Amniotic stem cell (primary cell): ENCODE measurements at places on chromosomes 12 and 14.

- no peak for DNase-seq
These were observed 89.2 kb upstream of the TMEM260 start for GRCh38 chr14:56490379-56490778.

DNA sequence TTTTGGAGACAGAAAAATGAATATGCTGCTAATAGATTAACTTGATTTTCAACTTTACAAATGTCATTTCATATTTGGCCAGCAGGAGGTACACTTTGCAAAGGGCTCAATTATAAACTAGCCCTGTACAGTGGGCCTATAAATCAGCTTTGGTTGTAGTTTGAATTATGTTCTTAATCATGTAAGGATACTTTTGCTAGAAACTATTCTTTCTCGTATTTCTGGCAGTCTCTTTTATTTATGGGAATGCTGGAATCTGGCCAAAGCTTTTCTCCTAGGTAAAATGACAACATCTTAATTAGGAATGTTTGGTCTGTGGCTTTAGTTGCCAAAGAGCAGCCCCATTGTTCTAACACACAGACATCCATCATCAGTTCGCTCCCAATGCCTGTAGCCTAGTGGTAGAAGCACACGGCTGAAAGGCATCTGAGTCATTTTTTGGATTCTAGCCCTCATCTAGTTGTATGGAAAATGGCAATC, 1322.3 kb upstream of the SEL1L start:
- DNase-seq = no peak

DNA sequence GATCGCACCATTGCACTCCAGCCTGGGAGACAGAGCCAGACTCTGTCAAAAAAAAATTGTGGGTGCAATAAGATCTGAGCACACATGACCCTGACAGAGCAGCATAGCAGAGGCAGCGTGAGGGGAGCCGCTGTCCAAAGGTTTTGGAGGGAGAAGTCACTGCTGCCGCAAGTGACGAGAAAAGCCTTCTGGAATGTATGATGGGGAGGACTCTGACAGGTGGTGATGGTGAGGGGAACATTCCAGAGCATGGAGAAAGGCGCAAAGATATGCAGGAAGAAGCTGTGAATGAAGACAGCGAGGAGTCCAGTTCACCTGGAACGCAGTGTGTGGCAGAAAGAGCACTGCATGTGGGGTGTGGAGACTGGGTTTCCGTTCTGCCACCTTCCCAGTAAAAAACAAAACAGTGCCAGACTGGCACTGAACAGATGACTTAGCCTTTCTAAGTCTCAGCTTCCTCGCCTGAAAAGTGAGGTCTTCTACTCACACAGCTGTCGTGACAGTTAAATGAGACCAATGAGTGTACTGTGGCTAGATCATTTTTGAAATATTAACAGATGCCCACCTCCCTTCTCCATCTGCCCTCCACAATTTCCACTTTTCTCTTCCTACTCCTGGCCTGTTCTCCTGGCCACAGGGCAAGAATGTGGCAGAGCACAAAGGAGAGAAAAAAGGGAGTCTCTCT, 53.4 kb upstream of the PTHLH start:
- no peak for DNase-seq

DNA sequence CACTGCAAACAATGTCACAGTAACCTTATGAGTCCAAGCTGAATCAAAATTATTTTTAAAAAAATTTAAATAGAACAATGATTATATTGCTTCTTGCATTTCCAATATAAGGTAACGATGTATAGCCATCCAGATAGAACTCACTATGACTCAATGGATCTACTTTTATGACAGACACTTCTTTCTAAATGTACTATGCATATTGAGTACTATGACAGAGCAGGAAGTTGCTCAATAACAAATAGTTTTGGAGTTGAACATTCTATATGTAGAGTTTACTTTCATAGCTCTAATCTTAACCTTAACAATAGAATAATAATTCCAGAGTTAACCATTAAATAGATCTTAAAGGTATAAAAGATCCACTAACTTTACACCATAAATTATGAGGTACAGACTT, 46.7 kb upstream of the ALG10B start:
- DNase-seq = no peak

DNA sequence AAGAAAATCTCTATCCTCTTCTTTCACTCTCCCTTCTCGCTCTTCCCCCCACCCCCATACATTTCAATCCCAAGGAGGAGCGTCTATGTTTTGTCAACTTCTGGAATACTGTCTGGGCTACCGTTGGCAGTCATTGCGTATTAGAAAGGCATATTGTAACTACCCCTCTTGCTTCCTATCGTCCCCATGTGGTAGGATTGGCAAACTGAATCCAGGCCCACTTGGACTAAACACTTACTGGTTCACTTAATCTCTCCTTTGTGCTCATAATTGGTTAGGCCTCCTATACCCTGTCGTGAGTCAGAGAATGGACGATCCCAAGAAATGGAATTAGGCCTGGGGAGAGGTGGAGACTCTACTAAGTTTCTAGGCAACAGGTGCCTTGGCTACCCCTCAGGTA, 68.8 kb upstream of the SLC8A3 start:
- DNase-seq = no peak

GRCh38 chr12:38402811-38403210, 86.2 kb downstream of the ALG10B start:
- DNase-seq = no peak

DNA sequence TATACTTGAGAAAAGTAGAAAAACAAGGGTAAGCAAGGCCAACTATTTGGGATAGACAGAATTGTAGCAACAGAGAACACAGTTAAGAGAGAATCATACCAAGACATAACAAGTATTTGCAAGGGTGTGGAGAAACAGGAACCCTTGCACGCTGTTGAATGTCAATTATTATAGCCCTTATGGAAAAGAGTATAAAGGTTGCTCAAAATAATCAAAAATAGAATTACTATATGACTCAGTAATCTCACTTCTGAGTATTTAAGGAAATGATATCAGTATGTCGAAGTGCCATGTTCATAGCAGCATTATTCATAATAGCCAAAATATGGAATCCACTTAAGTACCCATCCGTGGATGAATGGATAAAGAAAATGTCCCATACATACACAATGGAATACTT, 193.3 kb downstream of the PHLDA1 start:
- no peak for DNase-seq

GRCh38 chr14:39368261-39368959, 63.8 kb downstream of the FBXO33 start:
- DNase-seq = no peak

DNA sequence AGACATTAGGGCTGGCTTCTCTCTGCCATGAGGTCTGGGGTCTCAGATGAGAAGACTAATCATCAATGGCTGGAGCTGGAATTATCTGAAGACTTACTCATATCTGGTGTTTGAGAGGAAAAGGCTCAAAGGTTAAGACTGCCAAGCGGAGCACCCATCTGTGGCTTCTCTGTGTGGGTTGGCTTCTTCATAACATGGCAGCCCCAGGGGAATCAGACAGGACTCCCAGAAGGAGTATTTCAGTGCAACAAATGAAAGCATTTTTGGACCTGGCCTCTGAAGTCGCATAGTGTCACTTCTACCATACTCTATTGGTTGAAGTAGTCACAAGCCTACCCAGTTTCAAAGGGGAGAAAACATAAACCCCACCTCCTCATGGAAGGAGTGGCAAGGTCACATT, 171.8 kb upstream of the KRR1 start:
- DNase-seq = no peak

DNA sequence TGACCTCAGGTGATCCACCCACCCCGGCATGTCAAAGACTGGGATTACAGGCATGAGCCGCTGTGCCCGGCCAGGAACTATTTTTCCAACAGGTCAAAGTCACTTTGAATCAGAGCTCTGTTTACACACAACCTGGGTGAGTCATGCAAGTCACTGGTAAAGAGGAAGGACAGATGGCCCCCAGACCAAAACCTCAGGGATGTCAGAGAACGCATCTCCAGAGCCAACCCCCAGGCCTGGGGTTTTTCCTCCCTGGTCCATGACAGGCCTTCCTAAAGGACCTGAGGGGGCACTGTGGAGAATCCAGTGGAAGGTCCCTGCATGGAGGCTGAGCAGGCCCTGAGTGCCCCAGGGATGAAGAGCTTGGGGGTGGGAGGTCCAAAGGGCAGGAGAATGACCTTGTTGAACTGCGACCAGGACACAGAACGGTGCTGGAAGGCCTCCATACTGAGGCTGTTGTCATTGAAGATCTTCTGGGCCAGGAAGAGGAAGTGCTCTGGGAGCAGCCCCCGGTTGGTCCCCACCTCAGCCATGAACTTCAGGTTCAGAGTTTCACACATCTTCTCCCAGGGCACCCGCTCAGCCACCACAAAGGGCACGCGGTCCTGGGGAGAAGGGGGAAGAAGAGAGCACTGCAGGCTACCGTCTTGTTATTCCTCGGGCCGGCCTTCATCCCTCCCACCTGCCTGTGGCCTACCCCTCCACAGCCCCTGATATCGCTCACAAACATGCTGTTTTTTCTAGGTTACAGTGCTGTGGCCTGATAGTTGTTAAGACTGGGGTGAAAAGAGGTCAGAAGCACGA, 9.1 kb downstream of the STAT6 start:
- no peak for DNase-seq

GRCh38 chr12:40225337-40225983, 663 bp downstream of the LRRK2 start:
- no peak for DNase-seq

DNA sequence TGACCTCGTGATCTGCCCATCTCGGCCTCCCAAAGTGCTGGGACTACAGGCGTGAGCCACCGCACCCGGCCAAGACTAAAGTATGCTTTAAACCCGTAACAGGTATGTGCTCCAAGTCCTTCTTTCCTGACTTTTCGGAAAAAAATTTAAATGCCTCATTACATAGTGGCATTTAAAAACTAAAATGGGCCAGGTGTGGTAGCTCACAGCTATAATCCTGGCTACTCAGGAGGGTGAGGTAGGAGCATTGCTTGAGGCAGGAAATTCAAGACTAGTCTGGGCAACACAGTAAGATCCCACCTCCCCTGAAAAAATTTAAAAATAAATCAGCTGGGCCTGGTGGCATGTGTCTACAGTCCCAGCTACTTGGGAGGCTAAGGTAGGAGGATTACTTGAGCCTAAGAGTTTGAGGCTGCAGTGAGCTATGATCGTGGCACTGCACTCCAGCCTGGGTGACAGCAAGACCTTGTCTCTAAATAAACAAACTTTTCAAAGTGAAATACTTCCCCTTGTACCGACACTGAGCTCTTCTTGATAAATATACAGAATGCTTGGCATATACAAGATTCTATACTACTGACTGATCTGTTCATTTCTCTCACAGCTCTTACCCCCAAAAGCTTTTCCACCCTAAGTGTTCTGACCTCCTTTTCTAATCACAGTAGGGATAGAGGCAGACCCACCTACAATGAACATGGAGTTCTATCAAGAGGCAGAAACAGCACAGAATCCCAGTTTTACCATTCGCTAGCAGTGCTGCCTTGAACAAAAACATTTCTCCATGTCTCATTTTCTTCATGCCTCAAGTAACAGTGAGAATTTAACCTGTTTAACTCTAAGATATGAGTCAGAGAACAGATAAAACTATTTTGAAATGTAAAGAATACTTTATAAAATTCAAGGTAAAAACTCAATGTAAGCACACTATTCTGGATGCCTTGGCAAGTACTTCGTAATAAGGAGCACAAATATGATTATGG, 7.9 kb downstream of the PPP4R3A start:
- no peak for DNase-seq

DNA sequence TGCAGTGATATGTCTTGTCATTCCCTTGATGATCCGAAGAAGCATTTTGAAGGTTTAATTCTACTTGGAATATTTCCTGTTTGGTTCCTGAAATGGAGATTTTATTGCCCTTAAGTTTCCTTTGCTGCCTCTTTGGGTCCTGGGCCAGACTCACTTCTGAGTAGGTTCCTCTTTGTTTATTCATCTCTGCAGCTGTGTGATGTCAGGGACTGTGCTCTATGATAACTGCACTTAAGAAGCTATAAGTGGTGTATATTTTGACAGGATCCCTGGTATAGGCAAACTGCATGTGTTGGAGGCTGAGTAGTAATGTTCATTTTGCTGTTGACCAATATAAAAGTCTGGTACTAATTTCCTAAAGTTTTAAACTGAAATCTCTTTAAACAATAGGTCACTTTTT, at the start of gene KLRC4:
TSS of gene KLRC4 (minus strand) at position 366 of the 400 bp plus-strand sequence. CDS start at position 184, 182 bp downstream.
- no peak for DNase-seq

GRCh38 chr12:116833474-116833873, 47.8 kb downstream of the HRK start:
- no peak for DNase-seq

GRCh38 chr14:74474376-74474775, 18.7 kb downstream of the NPC2 start:
- no peak for DNase-seq

GRCh38 chr14:77556946-77557345, 58.3 kb upstream of the ISM2 start:
- DNase-seq = no peak

DNA sequence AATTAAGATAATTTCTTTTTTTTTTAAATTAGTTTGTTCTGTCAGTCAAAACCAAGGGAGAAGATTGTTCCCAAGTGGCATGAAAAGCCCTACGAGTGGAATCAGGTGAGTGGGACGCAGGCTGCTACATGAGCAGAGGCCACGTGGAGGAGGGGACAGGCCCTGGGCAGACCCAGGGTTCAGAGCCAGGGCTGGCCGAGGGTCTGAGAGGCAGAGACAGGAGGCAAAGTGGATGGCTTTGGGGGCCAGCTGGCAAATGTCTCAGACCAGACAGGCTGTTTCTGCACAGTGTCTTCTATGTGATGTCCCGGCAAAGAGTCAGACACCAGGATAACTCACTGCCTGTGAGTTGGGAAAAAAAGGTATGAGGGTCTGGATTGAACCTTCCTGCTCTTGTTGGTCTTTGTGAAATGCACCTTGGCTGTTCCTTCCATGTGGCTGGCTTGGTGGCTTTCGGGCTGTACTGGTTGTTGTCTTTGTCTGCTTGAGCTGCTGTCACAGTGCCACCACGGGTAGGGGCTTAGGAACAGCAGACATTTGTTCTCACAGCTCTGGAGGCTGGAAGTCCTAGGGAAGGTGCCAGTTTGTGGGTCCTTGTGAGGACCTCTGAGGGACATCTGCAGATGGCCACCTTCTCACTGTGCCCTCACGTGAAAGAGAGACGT, 35.8 kb upstream of the ASPG start:
- no peak for DNase-seq

- DNase-seq = no peak
These were observed 1083.8 kb downstream of the FLRT2 start for GRCh38 chr14:86613786-86614185.
